ENCODE measurements at places on chromosomes 4 and X.

DNA sequence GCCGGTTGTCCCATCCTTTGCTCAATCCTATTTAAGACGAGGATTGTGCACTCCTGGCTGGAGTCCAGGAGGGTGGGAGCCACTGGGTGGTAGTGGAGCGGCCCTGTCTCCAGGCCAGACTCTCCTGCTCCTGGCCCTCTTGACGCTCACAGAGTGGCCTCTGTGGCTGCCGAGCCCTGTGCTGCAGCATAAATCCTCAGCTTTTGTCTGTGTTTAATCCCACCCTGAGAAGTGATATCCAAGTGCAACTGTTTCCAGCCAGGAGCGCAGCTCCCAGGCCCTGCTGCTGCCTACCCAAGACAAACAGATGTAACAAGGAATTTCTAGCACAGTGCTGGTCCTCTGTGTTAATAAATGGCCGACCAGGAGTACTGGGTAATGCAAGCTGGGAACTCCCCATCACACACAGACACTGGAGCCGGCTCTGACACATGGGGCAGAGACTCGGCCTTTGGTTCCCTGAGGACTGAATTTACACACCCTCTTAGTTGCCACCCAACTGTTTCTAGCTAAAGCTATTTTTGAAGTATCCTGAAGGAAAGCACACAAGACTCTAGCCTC lies 85.3 kb downstream of the GATB start:
- DNase-seq = no peak

DNA sequence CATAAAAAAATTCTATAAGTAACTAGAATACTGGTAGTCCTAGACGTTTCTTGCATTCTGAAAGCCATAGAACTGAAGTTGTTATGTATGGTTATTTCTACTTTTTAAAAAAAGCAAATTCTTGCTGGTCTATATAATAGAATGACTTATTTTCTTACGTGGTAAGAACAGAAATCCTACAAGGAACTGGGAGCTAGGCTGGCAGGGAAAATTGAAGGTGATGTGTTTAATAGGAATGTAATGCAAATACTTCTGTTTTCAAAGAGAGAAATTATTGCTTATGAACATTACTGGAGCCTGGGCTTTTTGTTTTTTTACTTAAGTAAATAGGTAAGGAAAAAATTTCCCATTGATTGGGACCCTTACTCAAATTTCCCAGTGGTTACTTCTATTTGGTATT lies 8.9 kb downstream of the CCNA2 start:
- no peak for DNase-seq

- DNase-seq = no peak
These were observed 51.7 kb downstream of the GASK1B start for GRCh38 chr4:158121161-158121579.

DNA sequence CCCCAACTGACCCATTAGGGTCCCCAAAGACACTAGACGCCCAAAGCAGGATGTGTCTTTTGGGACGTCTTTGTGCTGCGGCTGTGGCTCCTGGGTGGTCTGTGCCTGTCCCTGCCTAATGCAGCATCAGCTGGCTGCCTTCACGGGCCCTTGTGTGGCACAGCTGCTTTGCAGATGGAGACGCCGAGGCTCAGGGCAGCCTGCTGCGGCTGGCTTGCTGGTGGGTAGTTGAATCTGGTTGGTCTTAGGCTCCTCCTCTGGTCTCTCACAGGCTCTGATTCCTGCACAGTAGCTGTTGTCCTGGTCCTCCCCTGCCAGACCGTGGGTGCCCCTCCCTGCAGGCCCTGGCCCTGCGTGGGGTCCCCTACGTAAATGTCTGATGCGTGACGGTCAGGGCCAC lies 8.1 kb downstream of the CPZ start:
- no peak for DNase-seq

DNA sequence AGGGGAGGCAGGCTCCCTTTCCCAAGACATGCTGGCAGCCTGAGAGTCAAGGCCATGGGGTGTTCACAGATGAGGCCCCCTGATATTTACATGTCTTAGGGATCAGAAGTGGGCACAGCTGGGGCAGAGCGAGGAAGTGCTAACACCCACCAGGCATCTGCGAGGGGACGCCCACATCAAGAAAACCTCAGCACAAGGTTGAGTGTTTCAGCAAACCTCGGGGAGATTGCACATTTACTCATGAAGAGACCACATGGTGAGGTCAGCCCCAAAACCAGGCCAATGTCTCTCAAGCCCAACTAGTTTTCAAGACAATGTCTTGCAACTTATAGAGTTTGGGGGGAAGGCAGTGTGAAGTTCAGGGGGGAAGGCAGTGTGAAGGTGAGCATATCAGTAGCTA lies 55.2 kb downstream of the CLNK start:
- DNase-seq = no peak

GRCh38 chrX:53587795-53588420 lies 98.6 kb downstream of the HUWE1 start:
- no peak for DNase-seq

- DNase-seq = no peak
These were observed 286.7 kb upstream of the TENM3 start for GRCh38 chr4:181956512-181956911.

DNA sequence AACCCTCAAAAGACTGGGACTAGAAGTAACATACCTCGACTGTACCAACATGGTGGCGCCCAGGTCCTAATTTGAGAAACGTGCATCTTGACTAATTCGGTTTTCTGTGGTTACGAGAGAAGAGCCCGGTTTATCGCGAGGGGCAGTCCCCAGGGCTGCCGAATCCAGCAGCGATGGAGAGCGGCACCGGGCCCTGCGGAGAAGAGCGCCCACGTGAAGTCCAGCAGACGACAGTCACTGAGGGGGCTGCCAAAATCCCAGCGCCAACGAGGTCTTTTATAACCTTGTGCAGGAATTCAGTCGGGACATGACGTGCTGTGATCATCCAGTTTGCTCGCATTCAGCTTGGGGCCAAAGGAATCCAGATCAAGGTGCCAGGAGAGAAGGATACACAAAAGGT lies 187.5 kb upstream of the SLITRK2 start:
- no peak for DNase-seq

DNA sequence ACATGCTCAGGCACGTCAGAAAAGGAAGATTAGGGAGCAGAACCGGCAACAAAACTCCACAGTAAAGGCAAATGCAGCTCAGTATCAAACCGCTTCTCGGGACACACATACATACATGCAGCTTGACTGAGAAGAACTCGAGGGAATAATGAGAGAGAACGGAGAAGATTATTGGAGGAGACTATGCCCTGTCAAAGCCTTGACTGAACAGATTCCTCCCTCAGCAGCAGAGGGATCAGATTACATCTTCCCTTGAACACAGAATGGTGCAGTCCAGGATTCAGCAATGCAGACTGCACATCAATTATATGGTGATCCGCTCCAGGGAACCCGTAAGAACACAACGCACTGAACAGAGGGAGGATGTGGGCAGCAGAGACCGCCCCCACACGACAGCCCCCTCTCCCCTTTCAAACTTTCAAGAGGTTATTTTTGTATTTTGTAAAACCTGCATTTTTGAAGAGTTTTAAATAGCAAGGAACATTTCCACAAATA lies 183.2 kb downstream of the FBXW7 start:
- DNase-seq = peak; percentile 86

DNA sequence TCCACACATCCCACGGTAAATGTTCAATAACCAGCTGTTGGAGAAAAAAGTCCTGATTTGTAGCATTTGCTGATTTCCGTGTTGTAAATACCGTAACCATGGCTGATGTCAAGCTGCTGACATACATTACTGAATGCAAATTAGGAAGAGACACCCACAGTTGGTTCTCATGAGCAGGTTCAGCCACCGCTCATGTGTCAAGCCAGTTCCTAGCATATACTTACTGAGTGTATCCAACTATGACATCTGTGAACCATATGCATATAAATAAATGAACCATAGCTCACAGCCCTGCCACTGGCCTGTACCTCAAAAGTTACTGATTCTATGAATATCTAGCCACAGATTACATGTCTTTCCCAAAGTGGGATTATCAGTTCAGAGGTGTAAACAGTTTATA lies 29.5 kb downstream of the FHDC1 start:
- no peak for DNase-seq

DNA sequence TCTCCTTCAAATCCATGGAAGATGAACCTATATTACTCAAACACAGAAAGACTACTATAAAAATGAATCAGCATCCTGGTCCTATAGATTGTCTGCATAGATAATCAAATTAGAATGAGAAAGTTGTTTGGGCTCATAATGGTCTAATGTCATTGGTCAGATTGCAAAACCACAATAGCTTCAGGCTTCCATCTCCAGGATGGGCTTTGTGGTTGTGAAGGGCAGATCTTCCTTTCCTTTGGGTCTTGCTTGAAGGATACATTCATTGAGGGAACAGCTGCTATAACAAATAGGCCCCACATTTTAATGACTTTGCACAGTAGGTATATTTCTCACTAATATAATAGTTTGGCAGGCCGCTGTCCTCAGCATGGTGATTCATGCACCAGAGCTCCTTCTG lies 94.3 kb downstream of the REPS2 start:
- no peak for DNase-seq

DNA sequence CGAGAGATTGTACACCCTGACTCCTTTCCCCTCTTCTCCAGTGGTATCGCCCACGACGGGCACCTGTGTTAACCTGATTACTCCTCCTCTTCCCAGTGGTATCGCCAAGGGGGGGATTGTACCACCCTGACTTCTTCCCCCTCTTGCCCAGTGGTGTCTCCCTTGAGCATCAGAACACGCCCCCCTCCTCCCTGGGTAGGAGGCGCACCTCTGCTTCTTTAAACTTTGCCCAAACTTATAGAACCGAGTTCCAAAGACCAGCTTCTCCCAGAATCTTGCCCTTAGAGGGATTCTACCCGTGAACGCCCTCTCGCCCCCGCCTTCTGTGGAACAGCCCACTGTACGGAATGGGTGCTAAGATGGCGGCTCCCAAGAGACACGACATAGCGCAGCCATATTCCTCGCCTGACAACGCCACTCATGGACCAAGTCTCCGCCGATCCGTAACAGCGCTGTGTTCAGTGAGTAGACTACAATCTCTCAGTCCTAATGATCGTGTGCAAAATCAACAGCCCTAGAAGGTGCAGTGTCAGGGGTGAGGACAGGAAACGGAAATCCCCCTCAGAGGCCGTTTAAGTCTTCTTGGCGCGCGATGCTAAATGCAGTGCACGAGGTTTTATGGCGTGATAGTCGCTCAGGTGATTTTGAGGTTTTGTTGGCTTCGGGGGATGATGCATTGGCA lies 4.2 kb upstream of the ZNF157 start:
- DNase-seq = peak; percentile 87

DNA sequence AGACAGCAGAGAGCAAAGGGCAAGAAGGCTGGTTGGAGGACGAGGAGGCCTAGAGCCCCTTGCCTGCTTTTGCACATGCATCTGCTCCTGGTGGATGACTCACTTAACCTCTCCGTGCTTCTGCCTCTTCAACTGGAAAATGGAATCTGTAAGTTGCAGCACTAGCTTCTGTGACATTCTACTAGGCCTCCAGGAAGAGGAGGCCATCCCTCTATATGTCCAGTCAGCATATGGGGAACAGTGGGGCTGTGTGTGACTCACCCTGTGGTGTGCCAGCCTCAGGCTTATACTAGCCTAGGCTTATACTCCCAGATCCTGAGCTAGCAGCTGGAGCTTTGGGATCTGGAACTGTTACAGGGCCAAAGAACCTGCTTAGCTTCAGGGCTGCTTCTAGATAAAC lies 36.0 kb downstream of the RTL9 start:
- DNase-seq = no peak

- no peak for DNase-seq
These were observed 254.3 kb upstream of the AGA start for GRCh38 chr4:177696438-177696966.

GRCh38 chrX:140092121-140092520 lies 126.8 kb upstream of the CXorf66 start:
- no peak for DNase-seq

- peak; percentile 11 for DNase-seq
These were observed 10.0 kb upstream of the LNX1 start for GRCh38 chr4:53601251-53601764.

- DNase-seq = no peak
These were observed 77.9 kb downstream of the ADAM29 start for GRCh38 chr4:174996079-174996478.

DNA sequence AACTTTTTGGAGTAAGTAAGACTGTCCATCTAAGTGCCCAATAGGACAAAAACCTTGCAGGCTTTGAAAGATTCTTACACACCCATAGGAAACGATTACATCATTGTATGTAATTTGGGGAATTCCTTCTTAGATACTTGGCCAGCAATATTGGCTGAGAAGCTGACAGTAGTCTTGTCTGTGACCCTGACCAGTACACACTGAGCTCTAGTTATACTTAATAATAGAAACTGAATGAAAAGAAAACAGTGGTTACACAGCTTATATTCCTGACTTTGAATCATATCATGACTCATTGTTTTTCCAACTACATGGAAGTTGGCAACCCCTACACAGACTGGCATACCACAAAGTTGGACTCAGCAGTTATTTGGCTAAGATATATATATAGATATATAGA lies 7.1 kb upstream of the TLR2 start:
- no peak for DNase-seq

- no peak for DNase-seq
These were observed 36.5 kb downstream of the WDR1 start for GRCh38 chr4:10079912-10080588.

DNA sequence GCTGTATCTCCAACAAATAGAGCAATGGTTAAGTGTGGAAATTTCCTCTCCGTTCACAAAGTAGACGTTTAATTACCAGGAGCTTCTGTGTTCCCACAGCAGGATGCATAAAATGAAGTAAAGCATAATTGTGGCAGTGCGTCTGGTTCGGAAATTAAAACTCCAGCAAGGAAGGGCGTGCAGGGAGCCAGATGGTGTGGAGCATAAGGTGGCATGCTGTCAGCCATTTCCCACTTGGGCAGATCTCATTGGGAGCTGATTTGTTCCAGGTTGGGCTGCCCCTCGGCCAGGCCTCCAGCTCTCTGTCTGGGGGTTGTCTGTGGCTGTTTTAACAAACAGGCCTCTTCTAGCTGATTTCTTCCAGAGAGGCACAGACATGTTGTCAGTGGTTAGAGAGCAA lies 182.1 kb upstream of the CLNK start:
- peak; percentile 7 for DNase-seq

- DNase-seq = no peak
These were observed 14.0 kb downstream of the RTL5 start for GRCh38 chrX:72117636-72118210.

- no peak for DNase-seq
These were observed 111.3 kb downstream of the CBLL2 start for GRCh38 chrX:22383988-22384387.

DNA sequence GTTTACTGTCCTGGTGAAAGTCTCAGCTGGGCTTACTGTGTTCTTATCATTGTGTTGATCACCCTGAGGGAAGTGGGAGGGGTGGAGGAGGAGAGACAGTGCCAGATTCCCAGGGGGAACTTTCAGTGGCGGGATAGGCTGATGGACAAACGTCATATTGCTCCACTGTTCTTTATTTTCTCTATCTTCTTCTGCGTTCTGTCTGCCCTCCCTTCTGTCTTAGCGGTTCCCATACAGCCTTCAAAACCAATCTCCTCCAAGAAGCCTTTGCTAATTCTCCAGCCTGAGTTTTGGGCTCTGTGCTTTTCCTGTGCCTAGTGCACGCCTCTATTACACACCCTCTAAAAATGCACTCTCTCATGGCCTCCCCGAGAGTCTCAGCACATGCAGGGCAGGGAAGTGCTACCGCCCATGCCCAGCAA lies 448.7 kb upstream of the FAT1 start:
- DNase-seq = no peak

Measured in NCI-H1417 treated with DMSO at 0.1 percent for 48 hours (cell line).